ENCODE measurements at places on chromosomes 11 and 22. TPM values are rescaled to one million over a fixed set of nuclear protein-coding genes. Genes with fewer than 3 reads are reported as not detected.

DNA sequence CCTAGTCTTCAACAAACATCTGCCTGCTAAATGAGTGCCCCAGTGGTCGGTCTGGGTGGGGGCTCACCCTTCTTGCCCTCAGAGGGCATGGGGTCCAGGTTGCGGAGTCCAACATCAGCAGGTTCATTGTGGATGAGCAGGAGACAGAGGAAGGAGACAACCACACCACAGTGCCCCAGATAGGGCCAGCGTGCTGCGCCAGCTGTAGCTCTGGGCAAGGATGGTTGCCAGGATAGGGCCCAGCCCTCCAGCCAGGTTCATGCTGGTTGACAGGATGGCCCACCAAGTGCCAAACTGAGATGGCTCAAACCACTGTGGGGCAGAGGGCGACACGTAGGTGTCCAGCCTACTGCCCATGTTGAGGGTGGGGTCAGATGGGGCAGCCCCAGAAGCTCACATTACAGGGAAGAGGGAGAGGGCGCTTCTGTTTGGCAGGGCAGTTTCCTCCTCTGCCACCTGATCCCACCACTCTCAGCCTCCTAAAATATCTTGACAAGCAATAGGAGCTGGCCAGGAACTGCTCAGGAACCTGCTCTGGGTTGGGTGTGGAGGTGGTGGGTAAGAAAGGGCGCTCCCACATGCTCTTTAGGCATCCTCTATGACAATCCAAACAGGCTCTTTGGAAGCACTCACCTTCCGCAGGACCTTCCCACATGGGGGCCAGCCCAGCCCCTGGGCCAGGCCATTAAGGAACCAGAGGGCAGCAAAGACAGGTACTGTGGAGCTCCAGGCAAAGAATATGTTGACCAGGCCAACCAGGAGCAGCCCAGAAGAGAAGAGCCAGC is 2.9 kb downstream of the SLC37A4 start:
- no peak for DNase-seq

DNA sequence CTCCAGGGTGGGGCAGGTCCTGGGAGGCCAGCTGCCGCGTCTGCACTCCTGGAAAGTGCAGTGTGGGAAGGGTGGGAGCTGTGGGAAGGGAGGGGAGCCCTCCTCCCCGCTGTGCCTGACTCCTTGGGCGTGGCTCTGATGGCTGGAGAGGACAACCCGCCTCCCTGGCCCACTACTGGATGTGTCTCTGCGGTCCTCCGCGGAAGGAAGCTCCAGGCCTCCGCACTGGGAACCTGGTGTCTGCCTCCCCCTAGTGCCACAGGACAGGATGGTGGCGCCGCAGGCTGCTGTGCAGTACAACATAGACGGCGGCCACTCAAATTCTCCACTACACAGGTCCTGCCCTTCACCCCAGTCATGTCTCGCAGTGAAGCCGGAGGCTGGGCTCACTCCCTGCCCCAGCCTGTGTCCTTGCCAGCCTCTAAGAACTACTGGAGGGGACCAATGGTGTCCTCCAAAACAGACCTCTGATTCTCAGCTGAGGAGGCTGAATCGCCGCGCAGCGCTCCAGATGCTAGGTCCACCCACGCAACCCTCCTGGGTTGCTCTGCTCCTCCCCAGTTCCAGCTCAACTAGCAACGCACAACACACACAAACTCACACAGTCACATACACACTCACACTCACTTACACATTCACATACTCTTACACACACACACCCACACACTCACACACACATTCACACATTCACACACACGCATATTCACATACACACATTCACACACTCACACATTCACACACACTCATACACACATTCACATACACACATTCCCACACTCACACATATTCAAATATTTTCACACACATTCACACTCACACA is 12.4 kb upstream of the DSCAML1 start:
- peak; percentile 53 for DNase-seq

- peak; percentile 71 for DNase-seq
These were observed 1.2 kb downstream of the TSPO start for GRCh38 chr22:43152357-43153071.

GRCh38 chr11:130219148-130219547 is 59.6 kb downstream of the ST14 start:
- DNase-seq, result no peak

DNA sequence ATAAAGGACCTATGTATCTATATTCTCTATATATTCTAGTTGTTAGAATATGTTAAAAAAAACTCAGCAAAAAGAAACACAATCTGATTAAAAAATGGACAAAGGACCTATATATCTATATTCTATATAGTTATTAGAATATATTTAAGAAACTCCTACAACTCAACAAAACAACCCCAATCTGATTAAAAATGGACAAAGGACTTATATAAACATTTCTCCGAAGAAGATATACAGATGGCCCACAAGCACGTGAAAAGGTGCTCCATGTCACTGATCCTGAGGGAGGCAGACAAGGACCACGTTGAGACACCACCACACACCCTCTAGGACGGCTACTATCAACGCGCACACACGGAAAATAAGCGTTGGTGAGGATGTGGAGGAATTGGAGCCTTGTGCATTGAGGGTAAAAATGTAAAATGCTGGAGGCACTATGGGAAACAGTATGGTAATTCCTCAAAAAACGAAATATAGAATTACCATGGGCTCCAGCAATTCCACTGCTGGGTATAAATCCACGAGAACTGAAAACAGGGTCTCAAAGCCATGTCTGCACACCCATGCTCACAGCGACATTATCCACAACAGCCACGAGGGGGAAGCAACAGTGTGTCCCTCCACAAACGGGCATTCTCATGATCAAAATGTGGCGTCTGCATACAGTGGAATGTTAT is 22.7 kb downstream of the YPEL1 start:
- DNase-seq, result peak; percentile 75

DNA sequence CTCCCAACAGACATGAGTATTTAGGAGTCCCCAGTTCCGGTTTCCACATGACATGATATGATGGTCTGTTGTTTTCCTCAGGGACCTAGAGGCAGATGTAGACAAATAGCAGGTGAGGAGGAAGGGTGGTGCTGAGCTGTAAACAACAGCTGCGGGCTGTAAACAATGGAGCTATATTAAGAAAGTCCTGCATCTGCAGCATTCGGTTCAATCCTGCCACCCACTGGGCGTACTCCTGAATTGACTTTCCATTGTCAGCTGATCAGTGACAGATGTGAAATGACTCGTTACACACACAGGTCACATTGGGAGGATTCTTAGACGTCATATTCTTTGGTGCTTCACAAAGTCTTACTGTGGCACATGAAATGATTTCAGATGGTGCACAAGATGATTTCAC is 26.8 kb upstream of the RAG1 start:
- peak; percentile 52 for DNase-seq

- DNase-seq, result peak; percentile 13
These were observed 118.4 kb downstream of the RBFOX2 start for GRCh38 chr22:35910003-35910769.

DNA sequence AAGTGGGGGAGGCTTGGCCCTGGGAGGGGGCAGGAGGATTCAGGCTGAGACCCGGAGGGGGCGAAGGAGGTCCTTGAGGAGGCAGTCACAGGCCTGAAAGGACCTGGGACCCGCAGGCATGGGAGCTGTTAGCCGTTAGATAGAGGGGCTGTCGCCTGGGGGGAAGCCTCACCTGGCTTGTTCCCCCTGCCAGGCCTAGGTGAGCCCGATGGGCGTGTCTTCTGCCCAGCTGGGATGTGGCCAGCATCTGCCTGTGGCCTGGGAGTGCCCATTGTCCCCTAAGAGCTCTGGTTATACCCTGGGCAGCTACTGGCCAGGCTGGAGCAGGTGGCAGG is 1.8 kb upstream of the DUSP8 start:
- no peak for DNase-seq

- DNase-seq, result no peak
These were observed 54.5 kb upstream of the FBXO3 start for GRCh38 chr11:33828604-33829429.

GRCh38 chr11:12585861-12586260 is 88.4 kb upstream of the TEAD1 start:
- peak; percentile 38 for DNase-seq

GRCh38 chr11:134532921-134533421 is 120.9 kb upstream of the B3GAT1 start:
- DNase-seq, result no peak

- no peak for DNase-seq
These were observed 2.8 kb downstream of the PRG3 start for GRCh38 chr11:57378186-57378585.

DNA sequence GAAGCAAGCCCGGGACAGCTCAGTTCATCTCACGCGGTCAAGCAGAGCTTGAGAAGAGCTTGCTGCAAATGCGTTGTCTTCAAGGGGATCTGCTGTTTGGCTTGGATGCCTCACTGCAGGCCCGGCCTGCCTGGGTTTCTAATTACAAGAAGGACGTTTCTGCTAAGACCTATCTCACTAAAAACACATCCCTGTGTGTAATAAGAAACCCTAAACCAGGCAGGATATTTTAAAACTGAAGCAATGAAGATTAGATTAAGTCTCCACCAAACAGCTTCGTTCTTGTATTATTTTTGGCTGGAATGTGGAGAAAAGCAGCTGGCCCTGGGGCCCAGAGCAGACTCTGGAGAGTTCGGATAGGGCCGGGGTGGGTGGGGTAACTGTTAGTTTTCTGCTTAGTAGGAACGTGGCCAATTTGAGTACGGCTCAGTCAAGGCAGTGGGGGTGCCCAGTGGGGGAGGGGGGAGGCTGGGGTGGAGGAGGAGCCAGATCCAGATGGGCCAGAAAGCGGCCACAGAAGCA is 6.0 kb downstream of the PKNOX2 start:
- DNase-seq, result peak; percentile 20

DNA sequence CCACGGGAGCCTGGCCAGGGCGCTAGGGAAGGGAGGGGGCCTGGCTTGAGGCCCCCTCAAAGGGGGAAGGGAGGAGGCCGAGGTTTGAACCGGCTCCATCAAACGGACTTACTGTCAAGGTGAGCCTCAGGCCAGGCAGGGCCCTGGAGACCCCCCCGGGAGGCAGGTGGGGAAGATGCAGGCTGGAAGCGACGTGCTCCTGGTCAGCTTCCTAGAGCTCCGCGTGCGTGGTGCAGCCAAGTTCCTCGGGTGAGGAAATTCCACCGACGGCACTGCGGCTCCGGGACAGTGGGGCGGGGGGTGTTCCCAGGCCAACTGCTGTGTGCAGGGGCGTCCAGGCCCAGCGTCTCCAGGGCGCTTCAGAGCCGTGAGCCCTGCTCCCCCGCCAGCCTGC is 7.2 kb upstream of the TRABD start:
- no peak for DNase-seq

DNA sequence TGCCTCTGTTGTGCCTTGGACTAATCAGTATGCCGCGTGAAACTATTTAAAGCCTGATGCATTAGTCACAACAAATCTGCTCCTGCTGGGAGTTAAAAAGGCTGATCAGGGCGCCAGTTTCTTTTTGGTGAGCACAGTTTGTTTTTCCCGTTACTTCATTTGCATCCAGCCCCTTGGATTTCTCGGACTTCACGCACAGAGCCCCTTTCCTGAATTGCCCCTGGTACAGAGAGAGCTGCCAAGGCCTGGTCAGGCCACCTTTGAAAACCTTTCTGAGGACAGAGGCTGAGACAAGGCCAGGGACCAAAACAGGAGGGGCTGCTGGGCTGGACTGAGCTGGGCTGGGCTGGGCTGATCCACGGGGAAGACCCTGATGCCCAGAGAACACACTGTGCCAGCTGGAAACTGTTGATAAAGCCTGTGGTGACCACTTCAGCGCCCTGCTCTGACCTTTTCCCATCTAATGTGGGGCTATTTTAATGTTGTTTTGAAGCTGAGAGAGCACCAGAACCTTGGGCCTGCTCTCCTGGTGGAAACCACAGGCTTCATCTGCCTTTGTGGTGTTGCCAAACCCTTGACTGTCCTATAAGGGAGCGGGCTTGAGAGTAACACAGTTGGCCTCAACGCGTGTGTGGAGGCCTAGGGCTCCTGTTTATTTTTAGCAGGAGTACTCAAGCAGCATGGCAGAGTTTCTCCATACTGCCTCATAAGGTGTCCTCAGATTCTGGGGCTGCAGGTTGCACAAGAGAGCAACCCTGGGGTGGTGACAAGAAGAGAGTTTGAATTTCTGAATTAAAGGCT is 44.2 kb downstream of the NAV2 start:
- DNase-seq, result peak; percentile 28

- DNase-seq, result no peak
These were observed 155.8 kb upstream of the MTMR2 start for GRCh38 chr11:96079691-96080090.

OR51I1 gene
- not detected for total RNA-seq

XKR3 gene
- not detected for total RNA-seq

OR8U1 gene
- total RNA-seq, result not detected

FAM83F gene
- total RNA-seq, result not detected

All from RPMI7951 (cell line).